ENCODE measurements at places on chromosomes 13 and 19.

DNA sequence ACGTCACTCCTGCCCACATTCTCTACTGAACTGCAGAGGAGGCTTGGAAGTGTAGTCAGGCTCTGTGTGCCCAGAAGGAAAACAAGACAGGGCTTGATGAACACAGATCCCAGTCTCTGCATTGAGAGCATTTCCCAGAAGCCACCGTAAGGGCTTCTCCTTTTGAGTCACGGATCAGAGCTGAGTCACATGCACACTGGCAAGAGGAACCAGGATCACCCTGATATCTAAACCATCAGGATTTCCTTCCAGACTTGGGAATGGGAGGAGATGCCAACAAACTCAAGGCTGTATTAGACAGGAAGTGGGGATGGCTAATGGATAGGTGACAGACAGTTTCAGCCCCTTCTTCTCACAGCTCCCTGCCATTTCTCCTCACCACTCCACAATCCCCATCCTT, 17.7 kb upstream of the FBXO17 start:
- DNase-seq, result no peak

DNA sequence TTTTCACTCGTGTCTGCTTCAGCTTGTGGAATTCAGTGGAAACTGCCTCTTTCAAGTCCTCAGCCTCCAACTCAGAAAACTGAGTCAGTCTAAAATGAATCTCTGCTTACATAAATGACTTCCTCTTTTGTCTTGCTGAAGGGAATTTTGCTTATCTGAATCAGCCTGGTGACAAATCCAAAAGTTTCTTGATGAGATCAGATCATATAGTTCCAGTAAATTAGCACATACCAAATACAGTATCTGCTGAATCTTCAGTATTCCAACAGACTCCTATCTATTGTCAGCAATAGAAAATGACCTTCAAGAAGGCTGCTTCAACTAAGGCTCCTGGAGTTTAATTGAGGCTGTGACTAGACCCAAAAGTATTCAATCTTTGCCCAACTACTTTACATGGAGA, 290.0 kb downstream of the MZT1 start:
- DNase-seq, result no peak

- no peak for DNase-seq
These were observed 129.1 kb upstream of the HTR2A start for GRCh38 chr13:47025791-47026447.

- no peak for DNase-seq
These were observed 169.9 kb upstream of the NBEA start for GRCh38 chr13:34772206-34772605.

- DNase-seq, result peak; percentile 3
These were observed at the start of gene PCDH9 for GRCh38 chr13:67229481-67230403. PCDH9 (minus strand) TSS chr13:67230336; CDS start chr13:67228440, 1,896 bp downstream.

DNA sequence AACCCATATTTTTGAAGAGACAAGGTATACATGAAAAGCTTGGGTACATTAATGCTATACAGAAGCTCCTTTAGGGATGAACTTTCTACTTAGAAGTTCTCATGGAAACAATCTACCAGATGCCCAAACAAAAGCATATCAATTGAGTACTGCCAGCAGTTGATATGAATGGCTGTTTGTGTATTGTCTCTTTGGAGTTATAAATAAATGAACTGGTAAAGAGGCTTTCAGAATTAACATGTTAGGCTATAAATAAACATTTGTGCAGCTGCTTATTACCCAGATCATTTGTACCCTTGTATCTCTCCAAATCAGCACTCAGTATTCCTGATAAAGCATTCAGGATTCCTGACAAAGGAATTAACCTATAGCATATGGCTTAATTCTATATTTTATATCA, 418.9 kb downstream of the FGF14 start:
- DNase-seq, result no peak

DNA sequence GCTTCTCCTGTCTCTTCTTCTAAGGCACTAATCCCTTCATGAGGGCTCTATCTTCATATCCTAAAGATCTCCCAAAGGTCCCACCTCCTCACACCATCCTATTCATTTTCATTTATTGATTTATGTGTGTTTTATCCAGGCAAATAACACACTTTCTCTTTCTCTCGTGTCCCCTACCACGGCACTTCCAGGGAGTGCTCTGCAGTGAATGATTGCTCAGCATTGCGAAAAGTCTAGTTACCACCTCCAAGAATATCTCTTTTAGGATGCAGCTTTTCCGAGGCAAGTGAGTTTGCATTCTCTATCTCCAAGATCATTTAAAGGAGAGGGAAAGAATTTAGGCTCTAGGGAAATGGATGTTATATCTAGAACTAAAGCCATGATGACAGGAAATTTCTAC, 101.7 kb downstream of the MIPEP start:
- DNase-seq, result no peak

GRCh38 chr13:97339019-97339987, 94.7 kb upstream of the RAP2A start:
- DNase-seq, result no peak

All from activated naive CD4-positive, alpha-beta T cell (primary cell).